ENCODE measurements at places on chromosomes 3 and 15. TPM values are rescaled to one million over a fixed set of nuclear protein-coding genes. Genes with fewer than 3 reads are reported as not detected.

GRCh38 chr15:71444032-71444810 lies 328.9 kb downstream of the THSD4 start:
- no peak for DNase-seq

- DNase-seq = no peak
Measured at GRCh38 chr15:39499042-39499441, 81.8 kb upstream of the THBS1 start.

DNA sequence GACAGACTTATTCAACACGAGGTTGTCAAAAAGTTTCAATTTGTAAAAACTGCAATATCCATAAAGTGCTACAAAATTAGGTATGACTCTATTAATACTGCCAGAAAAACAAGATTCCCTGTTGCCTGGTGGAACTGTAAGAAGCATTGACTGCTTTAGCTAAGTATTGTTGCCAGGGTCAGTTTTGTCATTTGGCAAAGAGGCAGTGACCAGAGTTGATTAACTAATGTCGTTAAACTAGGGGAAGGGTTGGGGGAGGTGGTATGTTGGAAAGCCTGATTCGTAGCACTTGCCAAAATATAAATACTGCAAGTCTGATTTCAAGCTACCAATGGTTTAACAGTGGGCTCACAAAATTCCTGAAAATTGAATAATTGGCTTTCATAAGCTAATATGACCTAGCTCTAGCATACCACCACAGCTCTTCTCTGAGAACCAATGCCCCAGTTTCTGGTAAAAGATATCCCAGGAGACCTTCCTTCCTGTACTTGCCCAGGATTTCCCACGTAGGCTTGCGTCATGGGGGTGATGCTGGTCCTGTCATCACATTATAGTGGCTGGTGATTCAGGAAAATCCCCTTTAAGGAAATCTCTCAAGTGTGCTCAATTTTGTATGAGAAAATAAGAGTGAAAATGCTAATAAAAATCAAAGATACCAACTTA lies 266.4 kb upstream of the TBC1D5 start:
- no peak for DNase-seq

DNA sequence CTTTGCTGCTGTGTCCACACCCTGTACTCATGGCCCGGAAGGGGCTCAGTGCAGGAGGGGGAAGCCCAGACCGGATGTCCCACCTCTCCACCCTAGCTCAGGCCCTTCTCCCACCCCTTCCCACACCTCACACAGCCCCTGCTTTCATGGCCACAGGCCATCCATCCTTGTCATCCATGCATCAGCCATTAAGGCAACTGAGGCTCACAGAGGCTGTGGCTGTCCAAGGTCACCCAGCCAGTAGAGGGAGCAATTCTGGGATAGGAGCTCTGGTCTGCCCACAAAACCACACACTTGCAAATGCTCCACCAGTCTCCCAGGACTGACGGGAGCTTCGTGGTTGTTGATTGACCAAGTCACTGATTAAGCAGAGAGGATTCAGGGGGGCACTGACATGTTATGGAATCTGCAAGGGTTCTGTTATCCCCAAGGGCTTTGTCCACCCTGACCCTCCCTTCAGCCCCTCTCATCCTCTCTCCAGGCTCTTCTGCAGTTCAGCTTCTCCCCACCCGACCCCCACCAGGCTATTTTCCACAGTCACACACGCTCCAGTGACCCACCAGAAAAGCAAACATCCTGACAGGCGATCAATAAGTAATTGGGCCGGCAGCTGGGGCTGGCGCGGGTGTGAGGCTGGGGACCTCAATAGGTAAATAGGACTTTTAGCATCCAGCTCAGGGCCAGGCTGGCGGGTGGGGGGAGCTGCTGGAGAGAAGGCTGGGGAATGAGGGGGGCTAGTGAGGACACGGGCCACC lies 15.1 kb downstream of the LINGO1 start:
- no peak for DNase-seq

DNA sequence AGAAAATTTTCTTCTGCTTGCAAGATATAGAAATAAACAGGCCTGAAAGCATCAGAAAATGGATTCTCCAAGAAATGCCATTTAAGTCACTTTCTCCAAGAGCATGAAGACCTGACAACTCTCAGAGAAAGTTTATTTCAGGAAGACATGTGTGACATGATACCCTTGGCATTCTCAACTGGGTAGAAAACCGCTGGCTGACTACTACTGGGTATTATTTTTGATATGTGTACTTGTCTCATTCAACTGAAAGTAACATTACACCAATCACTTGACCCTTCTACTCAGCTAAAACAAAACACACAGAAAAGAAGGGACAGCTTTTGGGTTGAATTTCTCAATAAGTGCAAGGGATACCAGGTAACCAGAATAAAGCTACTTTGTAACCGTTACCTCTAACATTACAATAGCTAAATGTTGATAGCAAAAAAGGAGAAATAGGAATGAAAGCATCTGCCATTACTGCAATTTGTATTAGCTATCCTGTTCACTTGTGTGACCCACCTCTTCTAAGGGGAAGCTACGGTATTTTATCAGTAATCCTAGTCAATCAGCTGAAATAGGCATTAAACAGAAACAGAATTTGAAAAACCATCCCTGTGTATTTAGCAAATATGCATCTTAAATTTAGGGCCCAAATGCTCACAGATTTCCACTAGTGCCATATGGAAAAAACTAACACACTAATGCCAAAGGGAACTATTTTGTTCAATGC lies 7.3 kb downstream of the TRA2B start:
- no peak for DNase-seq

Gene RLBP1
- not detected for total RNA-seq

Gene P2RY14
- total RNA-seq = 2.3 TPM

Gene RFC4
- 6.1 TPM for total RNA-seq

Gene ACTC1
- total RNA-seq = not detected
